ENCODE measurements at places on chromosomes 3 and 15. TPM values are rescaled to one million over a fixed set of nuclear protein-coding genes. Genes with fewer than 3 reads are reported as not detected.
A peak's percentile ranks its signal among the peaks of the same experiment; 100 is the strongest.

GRCh38 chr3:194294199-194294894 lies 56.8 kb downstream of the CPN2 start:
- no peaks in the 10 kb centered on the region for H3K36me3 ChIP-seq
- peaks cover 23% of the 10 kb centered on the region for H3K4me1 ChIP-seq
- no peak overlapping the region for H3K27ac ChIP-seq
- H3K27me3 ChIP-seq, result no peaks in the 10 kb centered on the region
- no peak for DNase-seq
- no peak overlapping the region for H3K4me3 ChIP-seq

GRCh38 chr3:14323401-14324223 lies 78.8 kb upstream of the SLC6A6 start:
- DNase-seq, result no peak
- H3K4me3 ChIP-seq, result no peak overlapping the region
- H3K27me3 ChIP-seq, result no peaks in the 10 kb centered on the region
- peaks cover 42% of the 10 kb centered on the region for H3K4me1 ChIP-seq
- H3K27ac ChIP-seq, result peak overlapping the region; percentile 83
- H3K36me3 ChIP-seq, result no peaks in the 10 kb centered on the region

GRCh38 chr3:165233501-165234195 lies 37.5 kb upstream of the SLITRK3 start:
- H3K27ac ChIP-seq, result no peak overlapping the region
- no peak for DNase-seq
- no peaks in the 10 kb centered on the region for H3K4me1 ChIP-seq
- H3K27me3 ChIP-seq, result no peaks in the 10 kb centered on the region
- no peaks in the 10 kb centered on the region for H3K36me3 ChIP-seq
- no peak overlapping the region for H3K4me3 ChIP-seq

SLC25A20 gene
- total RNA-seq, result 26.6 TPM

DNA sequence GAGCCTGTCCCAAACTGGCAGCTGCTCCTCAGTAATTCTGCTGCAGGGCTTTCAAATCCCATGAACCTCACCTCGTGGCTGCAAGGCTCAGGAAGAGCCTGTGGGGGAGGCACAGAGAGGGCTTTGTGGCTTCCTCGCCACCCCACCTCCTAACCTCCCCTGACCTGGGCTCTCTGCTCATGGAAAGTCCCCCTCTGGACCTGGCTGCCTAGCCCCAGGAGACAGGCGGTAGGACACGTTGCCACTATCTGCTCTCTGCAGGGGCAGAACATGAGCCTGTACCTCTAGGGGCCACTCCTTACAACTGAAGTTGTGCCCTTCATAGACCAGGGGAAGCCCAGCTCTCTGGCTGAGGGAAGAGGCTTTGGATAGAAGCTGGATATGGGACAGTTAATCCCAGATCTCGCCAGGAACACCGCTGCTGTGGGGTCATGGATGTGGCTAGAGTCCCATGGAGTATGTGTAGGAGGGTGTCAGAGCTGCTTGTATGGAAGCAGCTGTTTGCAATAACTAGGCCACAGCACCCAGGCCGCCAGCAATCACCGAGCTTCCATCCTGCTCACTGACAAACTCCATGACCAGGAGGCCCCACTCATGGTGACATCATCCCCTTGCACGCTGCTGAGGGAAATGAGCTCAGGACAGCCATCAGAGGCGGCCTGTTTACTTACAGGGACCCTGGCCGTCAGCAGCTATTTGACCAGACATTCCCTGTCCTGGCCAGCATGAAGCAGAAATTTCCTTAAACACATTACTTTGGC lies 34.0 kb upstream of the CILP start:
- peak; percentile 75 for DNase-seq
- H3K27ac ChIP-seq, result peak overlapping the region; percentile 37
- no peaks in the 10 kb centered on the region for H3K36me3 ChIP-seq
- H3K4me1 ChIP-seq, result peaks cover 51% of the 10 kb centered on the region
- no peaks in the 10 kb centered on the region for H3K27me3 ChIP-seq

- DNase-seq, result no peak
- H3K4me3 ChIP-seq, result no peak overlapping the region
- H3K4me1 ChIP-seq, result no peaks in the 10 kb centered on the region
- no peaks in the 10 kb centered on the region for H3K36me3 ChIP-seq
- no peak overlapping the region for H3K27ac ChIP-seq
Observed at GRCh38 chr3:64932666-64933342, 245.0 kb upstream of the ADAMTS9 start.
